Occipital lobe (tissue), 3 donors: ENCODE measurements at places on chromosomes 5 and 9. TPM values are rescaled to one million over a fixed set of nuclear protein-coding genes. Genes with fewer than 3 reads are reported as not detected.

GRCh38 chr5:169448826-169449225 lies 134.7 kb upstream of the SPDL1 start:
- DNase-seq, result no peak

Gene DOCK8
- 3.6 TPM for total RNA-seq

DNA sequence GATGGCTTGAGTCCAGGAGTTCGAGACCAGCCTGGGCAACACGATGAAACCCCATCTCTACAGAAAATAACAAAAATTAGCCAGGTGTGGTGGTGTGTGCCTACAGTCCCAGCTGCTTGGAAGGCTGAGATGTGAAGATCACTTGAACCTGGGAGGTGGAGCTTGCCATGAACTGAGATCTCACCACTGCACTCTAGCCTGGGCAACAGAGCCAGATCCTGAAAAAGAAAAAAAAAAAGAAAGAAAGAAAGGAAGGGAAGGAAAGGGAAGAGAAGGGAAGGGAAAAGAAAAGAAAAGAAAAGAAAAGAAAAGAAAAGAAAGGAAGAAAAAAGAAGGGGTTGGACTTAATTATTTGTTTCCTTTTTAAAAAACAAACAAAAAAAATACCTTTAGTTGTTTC lies 764.2 kb downstream of the IRX1 start:
- DNase-seq, result no peak

- DNase-seq, result no peak
These were observed 407.0 kb upstream of the GRAMD2B start for GRCh38 chr5:126016256-126016655.

Gene PCDHGB4
- total RNA-seq, result 12.9 TPM

- no peak for DNase-seq
These were observed 72.1 kb downstream of the COL27A1 start for GRCh38 chr9:114227288-114228015.

DNA sequence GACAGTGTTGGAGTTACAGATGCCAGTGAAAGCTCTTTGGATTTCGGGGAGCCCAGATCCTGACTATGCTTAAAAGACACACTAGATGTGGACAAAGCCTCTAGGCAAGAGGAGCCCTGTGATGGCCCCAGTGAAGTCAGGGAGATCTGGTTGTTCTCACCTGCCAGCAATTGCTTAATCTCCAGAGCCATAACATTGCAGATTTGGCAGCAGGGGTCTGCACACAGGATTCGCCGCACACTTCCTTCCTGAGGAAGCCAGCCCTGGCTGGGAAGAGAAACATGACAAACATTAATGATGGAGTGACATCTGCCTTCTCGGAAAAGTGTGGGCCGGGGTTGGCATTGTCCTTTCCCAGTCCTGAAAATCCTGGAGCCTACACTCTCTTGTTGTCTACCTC lies 65.2 kb upstream of the PHF24 start:
- no peak for DNase-seq

DNA sequence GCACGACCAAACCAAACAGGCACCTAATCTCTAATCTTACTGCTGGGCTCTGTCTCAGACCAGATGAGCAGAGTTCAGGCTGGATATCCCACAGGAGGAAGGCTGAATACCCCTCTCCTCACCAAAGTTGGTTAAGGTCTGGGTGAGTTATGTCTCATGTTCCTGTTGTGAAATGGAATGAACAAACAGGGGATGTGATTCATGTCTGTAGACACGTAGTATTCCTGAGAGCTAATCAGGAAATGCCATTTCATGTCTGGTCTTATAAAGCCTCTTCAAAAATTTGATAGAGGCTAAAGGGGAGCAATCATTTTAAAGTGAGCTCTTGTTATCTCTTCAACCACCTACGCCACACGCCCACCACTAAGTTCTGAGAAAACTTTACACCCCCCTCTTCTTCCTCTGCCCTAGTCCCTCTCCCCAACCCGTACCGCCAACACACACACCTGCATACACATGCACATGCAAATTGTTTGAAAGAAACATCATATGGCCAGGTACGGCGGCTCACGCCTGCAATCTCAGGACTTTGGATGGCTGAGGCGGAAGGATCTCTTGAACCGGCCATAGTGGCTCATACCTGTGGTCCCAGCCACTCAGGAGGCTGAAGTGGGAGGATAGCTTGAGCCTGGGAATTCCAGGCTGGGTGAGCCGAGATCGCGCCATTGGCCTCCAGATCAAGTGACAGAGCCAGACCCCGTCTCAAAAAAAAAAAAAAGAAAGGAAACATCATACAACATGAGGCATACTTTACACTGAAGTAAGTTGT lies 69.8 kb upstream of the RAI14 start:
- DNase-seq, result no peak

DNA sequence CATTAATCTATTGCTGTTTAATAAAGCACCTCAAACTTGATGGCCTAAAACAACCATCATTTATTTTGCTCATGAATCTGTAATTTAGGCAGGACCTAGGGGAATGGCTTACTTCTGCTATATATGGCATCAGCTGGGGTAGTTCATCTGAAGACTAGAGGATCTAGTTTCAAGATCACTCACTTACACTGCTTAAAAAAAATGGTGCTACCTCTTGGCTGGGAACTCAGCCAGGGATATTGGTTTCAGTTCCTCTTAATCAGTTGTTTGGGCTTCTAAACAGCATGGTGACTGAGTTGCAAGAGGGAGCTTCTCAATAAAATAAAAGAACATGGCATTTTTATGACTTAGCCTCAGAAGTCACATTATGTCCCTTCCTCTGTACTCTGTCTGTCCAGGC lies 142.0 kb downstream of the FAM114A2 start:
- no peak for DNase-seq

DNA sequence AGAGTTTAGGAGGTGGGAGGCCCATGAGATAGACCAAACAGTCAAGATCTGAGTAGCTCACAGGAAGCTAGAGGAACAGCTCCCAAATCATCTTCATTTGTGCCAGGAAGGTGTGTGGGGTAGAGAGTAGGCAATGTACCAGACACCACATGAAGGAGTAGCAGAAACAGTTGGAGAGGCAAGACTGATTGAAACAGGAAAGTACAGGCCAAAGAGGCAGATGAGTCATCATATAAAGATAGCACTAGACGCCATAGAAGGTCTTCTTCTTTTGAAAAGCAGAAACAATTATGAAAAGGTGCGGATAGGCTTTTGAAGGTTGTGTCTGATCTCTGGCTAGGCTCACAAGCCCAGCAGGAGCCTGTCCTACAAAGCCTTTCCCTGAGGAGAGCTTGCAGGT lies 62.7 kb upstream of the PALM2AKAP2 start:
- DNase-seq, result no peak

- DNase-seq, result no peak
These were observed 12.1 kb downstream of the C9orf50 start for GRCh38 chr9:129608561-129609481.

GRCh38 chr9:109624896-109625295 lies 126.8 kb upstream of the PTPN3 start:
- DNase-seq, result no peak

- no peak for DNase-seq
These were observed 319.2 kb downstream of the GADD45G start for GRCh38 chr9:89923961-89924504.

DNA sequence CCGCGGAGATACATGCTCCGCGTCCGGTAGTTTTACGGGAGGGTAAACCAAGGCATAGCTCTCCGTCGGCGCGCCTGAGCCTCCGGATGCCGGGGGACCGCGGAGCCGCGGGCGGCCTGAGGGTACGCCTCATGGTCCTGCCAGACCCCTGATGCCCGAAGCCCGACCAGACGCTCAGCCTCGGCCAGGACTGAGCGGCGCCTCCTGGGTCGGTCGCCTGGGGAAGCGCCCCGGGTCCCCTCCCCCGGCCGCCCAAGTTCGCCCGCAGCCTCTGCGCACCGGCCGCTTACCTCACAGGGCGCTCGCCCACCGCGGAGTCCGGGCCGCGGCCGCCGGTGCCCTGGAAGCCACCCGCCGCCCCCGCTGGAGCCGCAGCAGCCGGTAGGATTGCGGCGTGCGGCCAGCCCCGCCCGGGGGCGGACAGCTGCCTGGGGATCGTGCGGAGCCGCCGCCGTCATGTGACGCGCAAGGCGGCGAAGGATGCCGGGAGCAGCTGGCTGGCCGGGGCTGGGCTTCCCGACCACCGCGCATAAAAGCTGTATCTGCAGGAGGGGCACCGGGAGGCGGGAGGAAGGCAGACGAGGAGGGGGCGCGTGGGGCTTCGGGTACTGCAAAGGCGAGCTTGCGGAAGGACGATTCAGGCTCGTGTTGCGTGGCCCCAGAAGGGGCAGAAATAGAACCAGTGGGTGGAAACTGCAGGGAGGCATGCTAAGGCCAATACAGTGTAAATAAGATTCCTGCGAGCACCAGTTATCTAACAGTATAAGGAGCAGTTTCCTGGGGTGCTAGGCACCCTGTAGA lies at the start of gene FBXO10:
TSS of gene FBXO10 (minus strand) at position 460 of the 801 bp plus-strand sequence. CDS start 34,612 bp downstream, outside the sequence.
- DNase-seq, result peak; percentile 77
